Stimulated activated CD8-positive, alpha-beta memory T cell treated with anti-CD3 and anti-CD28 coated beads, Interleukin-7, amount 100 ng/mL, for 4 hours (primary cell): ENCODE measurements at places on chromosomes 16 and 17.

DNA sequence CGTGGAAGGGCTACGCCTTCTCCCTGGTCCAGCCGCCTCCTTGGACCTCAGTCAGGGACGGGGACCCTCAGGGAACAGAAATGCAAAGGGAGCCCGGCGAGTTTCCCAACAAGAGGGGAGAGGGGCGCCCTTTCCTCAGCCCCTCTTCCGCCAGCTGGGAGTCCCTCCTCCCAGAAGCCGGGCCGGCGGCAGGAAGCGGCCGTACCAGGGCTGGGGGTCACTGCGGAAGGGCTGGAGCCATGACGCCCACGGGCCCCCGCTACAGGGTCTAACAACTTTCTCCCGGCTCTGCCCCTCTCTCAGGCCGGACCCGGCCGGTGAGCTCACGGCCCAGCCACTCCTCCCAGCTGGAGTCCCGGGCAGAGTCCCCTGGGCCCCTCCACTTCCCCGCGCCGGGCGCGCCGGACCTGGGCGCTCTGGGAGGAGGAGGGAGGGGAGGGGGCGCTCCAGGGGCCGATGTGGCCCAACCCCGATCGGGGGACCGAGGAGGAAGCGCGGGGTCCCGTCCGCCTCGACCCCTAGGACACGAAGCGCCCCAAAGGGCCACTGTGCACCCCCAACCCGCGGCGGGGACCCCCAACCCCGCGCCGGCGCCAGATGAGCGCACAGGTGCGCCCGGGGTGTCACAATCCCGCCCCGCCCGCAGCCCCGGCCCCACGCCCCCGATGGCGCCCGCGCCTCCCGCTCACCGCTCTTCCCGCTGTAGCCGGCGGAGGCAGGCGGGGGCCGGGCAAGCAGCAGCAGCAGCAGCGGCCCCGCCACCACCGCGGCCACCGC lies 578 bp downstream of the PGAP6 start:
- no peak for DNase-seq

DNA sequence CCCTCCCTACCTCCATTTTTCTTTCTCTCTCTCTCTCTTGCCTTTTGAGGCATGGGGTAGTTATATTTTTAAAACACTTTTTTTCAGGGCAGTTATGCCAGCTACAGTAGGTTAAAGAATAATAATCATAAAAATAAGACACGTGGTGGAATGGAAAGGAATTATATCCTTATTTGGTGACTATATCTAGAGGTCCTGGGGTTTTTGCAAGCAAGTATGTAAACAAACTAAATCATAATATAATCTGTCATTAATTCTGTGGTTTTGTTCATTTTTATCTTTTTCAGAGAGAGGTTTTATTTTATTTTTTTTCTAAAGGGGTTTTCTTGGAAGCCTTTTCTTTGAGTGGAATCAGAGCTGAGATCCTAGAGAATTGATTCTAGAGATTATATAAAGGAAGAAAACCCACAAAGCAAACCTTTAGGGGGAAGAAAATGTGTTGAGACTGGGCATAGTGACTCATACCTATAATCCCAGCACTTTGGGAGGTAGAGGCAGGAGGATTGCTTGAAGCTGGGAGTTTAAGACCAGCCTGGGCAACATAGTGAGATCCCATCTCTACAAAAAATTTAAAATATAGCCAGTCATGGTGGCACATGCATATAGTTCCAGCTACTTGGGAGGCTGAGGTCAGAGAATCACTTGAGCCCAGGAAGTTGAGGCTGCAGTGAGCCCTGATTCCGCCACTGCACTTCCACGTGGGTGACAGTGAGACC lies 53.2 kb downstream of the NQO1 start:
- DNase-seq = no peak

DNA sequence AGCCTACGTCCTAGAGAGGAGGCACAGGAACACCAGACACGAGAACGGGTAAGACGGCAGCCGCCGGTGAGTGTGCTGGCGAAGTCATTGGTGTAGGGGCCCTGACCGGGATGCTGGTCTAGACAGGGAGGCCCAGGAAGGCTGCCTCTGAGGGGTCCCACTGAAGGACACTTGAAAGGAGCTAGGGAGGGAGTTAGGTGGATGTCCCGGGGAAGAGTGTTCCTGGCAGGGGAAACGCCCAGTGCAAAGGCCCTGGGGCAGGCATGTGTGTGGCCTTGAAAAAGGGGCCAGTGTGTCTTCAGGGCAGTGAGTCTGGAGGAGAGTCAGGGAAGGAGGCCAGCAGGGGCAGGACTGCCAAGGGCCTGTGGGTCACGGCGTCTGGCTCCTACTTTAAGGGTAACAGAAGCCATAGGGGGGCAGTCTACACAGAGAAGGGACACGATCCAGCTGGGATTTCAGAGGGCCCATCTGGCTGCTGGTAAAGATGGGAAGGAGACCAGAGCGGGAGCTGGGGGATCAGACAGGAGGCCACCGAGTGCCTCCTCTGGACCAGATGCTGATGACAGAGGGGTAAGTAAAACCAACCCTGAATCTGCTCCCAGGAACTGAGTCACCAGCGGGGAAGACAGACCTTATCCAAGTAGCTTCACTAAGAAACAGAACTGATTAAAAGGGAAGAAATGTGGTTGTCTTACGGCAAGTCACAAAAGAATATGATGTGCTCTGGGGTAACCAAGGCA lies 115.9 kb downstream of the LITAF start:
- no peak for DNase-seq

- no peak for DNase-seq
Observed at GRCh38 chr17:81285894-81286293, 9.2 kb downstream of the SLC38A10 start.
